Esophagus squamous epithelium (tissue), 5 donors: ENCODE measurements at places on chromosomes 2 and 18. TPM values are rescaled to one million over a fixed set of nuclear protein-coding genes. Genes with fewer than 3 reads are reported as not detected.

DNA sequence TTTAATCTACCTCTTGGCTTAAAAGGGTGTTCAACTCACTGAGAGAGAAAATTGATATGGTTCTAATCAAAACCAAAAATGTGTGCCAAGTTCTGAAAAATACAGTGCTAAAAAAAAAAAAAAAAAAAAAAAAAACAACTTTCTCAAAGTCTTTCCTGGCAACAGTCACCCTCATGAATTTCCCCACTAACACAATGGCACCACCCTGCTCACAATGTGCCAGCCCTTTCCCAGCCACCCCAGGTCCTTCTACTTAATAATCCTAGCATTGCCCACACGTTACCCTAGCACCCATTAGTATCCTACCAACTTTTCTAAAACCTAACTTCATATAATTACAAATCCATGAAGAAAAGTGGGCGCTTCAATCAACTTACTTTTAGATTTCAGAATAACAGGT lies 106.4 kb downstream of the AFF3 start:
- no peak for DNase-seq

DNA sequence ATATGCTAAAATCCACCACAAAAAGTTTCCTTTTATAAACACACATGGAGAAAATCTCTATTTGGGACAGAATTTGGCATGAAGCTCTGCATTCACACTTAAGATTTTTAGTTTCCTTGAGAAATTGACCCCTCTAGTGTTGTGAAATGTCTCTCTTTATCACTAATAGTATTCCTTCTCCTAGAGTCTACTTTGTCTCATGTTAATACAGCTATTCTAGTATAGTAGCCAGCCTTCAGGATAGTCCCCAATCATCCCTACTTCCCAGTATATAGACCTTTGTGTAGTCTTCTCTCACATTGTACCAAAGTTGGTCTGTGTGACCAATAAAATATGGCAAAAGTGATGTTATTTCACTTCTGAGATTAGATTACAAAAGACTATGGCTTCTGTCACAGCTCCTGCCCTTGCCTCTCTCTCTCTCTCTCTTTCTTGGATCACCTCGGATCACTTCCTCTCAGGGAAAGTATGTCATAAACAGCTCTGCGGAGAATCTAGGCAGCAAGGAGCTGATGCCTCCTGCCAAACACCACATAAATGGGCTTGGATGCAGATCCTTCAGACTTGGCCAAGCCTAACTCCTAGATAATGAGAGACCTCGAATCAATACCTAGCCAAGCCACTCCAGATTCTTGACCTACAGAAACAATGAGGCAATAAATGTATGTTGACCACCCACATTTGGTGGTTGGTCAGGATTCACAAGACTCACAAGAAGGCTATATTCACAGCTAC lies 59.7 kb upstream of the NABP1 start:
- no peak for DNase-seq

- no peak for DNase-seq
Observed at GRCh38 chr18:13412017-13412416, 193.5 kb downstream of the LDLRAD4 start.

DNA sequence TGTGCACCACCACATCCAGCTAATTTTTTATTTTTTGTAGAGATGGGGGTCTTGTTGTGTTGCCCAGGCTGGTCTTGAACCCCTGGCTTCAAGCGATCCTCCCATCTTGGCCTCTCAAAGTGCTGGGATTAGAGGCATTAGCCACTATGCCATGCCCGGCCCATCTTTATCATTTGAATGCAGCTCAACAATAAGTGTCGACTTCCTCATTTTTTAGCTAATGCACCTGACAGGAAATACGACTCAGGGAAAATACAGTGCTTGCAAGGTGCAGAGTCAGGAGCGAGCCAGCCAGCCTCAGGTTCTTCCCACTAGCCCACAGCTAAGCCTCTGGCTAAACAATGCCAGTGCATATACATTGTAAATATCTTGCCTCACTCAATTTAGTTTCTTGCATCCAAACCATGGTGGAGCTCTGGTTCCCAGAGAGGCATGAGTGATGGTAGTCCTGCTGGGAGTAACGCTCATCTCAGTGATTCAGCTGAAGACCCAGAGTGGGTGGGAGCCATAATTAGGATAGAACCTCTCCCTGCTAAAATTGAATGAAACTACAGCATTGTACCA lies 135.0 kb downstream of the TGIF1 start:
- DNase-seq = no peak

GRCh38 chr2:103276869-103277268 lies 515.0 kb downstream of the TMEM182 start:
- DNase-seq = no peak

GRCh38 chr2:222413295-222413911 lies 10.9 kb upstream of the SGPP2 start:
- no peak for DNase-seq

GRCh38 chr2:162915858-162916257 lies 77.3 kb upstream of the KCNH7 start:
- DNase-seq = no peak

DNA sequence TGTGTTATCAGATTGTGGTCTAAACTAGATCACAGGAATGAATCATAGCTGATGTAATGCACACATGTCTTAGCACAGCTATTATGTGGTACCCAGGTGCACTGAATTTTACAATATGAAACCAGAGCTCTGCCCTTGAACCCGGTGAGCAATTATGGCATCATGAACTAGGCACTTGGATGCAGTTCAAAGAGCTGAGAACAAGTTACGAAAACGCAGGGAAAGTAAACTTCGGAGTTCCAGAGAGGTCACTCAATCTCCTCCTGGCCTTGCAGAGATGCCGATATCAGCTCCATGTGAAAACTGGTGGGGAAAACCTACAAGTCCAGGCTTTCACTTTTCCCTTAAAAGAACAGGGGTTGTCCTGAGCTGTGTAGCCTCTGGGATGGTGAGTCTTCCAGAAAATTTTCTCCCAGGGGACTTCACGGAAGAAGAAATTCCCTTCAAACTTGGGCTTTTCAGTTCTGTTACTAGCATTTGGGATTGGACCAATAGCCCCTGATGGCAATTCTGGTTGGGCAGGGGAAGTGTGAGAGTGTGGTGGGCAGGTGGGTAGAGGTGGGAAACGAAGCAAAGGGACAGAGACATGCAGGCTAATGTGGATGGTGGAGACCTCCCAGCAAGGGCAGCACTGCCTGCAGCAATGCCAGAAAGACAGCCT lies 71.1 kb upstream of the SH3BP4 start:
- DNase-seq = no peak

DNA sequence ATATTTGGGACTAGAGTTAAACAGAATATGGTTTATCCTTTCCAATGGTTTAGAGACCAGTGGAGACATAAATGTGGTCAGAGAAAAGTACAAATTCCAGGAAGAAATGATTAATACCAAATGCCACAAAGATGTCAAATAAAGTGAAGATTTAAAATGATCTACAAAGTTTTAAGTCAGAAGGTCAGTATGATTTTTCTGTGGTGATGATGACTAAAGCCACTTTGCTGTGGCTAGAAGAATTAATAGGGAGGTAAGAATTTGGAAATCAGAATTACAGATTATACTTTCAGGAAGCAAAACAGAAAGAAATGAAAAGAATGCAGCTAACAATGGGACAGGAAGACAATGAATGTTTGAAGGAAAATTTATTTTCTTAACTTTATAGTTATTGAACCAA lies 91.5 kb upstream of the CDH7 start:
- DNase-seq = no peak

GRCh38 chr2:133777574-133777960 lies 209.3 kb upstream of the NCKAP5 start:
- DNase-seq = no peak

Gene C2orf74
- 8.6 TPM for total RNA-seq

Gene UGT1A3
- total RNA-seq = 7.6 TPM

Gene LRP2
- total RNA-seq = under 0.01 TPM

Gene SPC25
- 11.7 TPM for total RNA-seq

Gene ANKRD36B
- total RNA-seq = 6.3 TPM
